ENCODE measurements at places on chromosomes 3 and 15.

- no peak for DNase-seq
Observed at GRCh38 chr3:86413645-86414044, 577.3 kb downstream of the VGLL3 start.

DNA sequence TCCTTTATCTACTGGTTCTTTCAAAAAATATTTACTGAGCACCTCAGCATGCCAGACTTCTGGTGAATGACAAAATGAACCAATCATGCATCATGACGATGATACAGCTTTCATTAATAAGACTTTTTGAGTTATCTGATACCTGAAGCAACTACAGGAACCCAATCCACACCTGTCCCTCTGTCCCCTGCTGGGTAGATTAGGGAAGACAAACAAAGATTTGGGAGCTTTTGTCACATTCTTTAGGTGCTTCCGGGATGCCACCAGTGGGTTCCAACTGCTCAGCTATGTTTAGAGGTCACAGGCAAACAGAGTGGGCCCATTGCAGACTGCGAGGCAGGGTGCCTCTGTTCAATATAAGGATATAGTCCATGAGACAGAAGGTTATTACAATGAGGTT lies 1020.5 kb upstream of the CFAP20DC start:
- DNase-seq: no peak

- DNase-seq: no peak
Observed at GRCh38 chr3:156782921-156783320, 43.2 kb upstream of the LEKR1 start.

- DNase-seq: peak; percentile 41
Observed at GRCh38 chr3:54188176-54188791, 65.9 kb downstream of the CACNA2D3 start.

DNA sequence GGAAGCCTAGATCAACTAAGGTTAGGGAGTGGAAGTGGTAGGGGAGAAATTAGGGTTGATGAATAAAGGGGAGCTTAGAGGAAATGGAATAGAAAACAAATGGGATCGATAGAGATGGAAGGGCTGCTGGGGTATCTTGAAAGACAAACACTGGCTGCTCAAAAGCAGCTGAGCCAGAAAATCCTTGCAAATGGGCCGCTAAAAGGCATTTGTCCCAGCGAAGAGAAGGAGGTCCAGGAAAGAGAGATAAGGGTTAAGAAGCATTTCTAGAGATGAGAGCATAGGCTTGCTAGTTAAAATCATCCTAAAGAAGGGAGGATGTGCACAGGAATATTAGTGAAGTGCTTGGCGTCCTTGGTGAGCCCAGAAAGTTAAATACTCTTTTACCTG lies 258.0 kb upstream of the CBLB start:
- DNase-seq: no peak

DNA sequence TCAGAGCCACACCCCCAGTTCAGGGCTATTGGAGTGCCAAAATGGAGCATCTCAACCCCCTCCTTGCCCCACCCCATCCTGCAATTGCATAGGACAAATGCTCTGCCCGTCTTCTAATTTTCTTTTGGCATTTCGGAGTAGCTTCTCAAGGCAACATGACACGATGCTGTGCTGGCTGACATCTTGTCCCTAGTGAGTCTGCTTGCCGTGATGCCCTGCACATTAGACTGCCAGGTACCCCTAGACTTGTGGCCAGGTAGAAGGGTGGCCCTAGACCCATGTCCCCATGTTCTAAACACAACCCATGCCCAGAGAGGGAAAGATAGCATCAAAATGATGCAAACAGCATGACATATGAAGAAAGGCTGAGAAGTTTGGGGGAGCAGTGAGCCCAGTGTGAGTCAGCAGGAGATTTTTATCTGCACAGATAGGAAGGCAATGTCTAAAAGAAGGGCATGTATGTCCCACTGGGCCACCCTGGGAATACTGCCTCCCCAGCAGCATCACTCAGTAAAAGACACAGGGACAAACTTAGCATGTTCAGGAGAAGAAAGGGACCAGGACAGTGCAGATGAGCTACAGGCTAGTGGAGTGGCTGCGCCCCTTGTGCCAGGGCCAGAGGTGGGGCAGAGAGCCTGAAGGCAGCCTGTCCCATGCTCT lies 36.8 kb downstream of the CA12 start:
- no peak for DNase-seq

GRCh38 chr15:35669021-35669420 lies 123.1 kb upstream of the DPH6 start:
- no peak for DNase-seq

Data from stimulated activated CD8-positive, alpha-beta memory T cell treated with anti-CD3 and anti-CD28 coated beads, Interleukin-4, amount 100 ng/mL, for 48 hours (primary cell).